Left ventricle myocardium inferior (tissue), 1 donor: ENCODE measurements at places on chromosomes 2 and 18. TPM values are rescaled to one million over a fixed set of nuclear protein-coding genes. Genes with fewer than 3 reads are reported as not detected.

- DNase-seq: no peak
Measured at GRCh38 chr2:120468136-120468535, 122.2 kb downstream of the INHBB start.

The APLF gene
- 4.8 TPM for total RNA-seq

The CD226 gene
- 0.91 TPM for total RNA-seq

GRCh38 chr2:147416099-147416498, 428.7 kb upstream of the ACVR2A start:
- DNase-seq: no peak

DNA sequence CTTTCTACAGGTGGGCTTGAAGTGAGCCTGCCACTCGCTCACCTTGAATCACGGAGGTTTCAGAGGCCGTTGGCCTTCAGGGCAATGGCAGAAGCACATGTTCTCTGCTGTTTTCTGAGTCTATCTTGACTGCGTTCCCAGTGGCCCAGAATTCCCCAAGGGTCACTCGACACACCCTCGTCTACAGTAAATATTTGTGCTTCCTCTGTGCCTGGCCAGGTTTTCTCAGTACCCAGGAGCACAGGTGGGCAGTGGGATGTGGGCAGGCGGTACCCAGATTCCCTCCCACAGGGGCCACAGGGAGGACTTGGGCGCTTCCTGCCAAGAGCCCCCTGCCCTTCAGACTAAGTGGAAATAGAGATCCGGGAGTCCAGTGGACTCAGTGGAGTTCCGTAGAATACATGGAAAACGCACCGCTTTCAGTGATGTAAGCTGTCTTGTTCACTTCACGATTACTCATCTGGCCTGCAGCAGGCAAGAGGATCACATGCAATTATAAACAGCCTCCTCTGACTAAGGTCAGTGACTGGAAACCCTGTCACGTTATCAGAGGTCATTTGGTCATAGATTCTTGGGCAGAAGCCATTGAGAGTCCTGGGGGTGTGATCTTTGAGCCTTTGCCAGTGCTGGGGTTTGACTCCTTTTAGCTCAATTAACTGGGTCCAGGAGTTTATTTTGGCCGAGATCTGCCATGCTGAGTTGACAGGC, 179.8 kb downstream of the NEDD4L start:
- no peak for DNase-seq

DNA sequence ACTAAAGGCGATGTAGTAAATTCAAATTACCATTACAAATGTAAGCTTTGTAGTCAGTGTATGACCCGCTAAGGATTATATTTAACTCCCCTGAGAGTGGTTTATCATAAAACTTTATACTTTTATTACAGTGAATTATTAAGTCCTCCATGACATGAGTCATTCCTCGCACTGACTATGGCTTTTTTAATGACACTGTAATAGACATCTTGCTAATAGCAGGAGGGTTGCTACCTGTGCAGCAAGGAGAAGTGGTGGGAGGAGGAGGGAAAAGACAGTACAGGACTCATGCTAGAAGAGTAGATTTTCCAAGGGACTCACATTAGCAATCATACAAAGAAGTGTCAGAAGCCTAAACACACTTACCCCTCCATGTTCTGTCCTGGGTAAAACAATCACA, 556.1 kb downstream of the BCL11A start:
- DNase-seq: no peak

DNA sequence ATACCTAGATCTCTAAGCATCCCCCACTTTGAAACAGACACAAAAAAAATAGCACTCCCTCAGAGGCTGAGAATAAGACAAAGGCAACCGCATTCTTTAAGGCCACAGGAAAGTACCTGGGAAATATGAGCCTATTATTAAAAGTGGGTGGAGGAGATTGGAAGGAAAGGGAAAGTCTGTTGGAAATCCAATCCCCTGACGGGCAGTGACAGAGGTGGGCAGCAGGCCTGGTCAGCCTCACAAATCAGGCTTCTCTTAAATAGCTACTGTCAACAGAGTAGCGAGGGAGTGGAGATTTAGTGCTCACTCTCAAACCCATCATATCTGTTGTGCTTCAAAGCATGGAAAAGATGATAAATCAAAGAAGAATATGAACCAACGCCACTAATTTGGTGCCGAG, 324.4 kb downstream of the ALK start:
- no peak for DNase-seq

The RIF1 gene
- 13.9 TPM for total RNA-seq

DNA sequence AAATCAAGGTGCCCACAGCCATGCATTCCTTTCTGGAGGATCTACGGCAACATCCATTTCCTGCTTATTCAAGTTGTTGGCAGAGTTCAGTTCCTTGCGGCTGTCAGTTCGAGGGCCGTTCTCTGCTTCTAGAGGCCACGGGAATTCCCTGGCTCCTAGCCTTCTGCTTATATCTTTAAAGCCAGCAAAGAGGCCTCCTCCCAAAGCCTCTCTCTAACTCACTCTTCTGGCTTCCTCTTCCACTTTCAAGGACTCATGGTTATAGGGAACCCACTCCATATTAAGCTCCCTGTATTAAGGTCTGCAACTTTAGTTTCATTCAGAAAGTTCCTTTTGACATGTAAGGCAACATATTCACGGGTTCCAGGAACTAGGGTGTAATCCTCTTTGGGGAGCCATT, 150.1 kb upstream of the RMP24 start:
- no peak for DNase-seq

- no peak for DNase-seq
Measured at GRCh38 chr2:171109020-171109419, 51.7 kb downstream of the TLK1 start.

- DNase-seq: no peak
Measured at GRCh38 chr2:144942516-144943256, 422.8 kb upstream of the ZEB2 start.

The FEV gene
- not detected for total RNA-seq

GRCh38 chr18:25743646-25744151, 346.7 kb downstream of the SS18 start:
- DNase-seq: no peak

DNA sequence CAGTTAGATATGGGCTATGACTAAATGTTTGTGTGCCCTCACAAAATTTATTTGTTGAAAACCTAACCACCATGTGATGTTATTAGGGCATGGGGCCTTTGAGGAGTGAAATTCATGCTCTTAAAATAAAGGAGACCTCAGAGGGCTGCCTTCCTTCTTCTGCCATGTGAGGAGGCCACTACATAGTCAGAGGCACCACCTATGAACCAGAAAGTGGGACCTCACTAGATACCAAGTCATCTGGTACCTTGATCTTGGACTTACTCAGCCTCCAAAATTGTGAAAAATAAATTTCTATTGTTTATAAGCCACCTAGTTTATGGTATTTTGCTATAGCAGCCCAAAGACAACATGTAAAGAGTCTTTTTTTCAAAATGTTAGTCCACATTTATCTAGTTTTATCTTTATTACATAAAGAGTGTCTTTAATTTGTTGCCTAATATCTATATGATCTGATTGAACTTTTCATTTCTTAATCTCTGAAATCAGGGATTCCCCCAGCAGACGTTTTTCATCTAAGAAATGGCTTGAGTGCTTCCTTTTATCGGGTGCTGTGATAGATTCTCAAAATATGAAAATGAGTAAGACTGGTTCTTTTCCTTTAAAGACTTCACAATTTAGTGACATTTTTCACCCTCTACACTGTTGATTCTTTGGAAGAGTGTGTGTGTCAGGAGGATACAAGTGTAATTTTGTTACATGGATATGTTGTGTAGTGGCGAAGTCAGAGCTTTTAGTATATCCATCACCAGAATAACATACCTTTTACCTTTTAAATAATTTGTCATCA, 34.2 kb downstream of the PMS1 start:
- DNase-seq: no peak

DNA sequence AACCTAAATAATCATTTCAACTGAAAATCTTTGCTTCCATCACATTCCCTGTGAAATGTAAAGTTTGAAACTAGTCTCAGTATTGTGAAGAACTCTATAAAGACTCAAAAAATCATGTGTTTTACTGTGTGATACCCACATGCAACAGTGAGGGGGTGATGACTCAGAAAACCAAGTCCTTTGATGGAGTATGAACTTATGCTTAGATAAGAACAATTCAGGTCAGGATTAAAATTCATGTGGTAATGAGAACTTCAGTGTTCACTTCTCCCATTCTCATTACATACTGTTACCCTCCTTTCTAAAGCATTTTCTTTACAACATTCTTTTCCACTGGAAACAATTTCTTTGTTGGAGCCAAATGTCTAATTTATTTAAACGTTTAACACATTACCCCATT, 360.2 kb downstream of the FSIP2 start:
- DNase-seq: no peak
